ENCODE measurements at places on chromosomes 12 and 14. TPM values are rescaled to one million over a fixed set of nuclear protein-coding genes. Genes with fewer than 3 reads are reported as not detected.

OVCH1 gene
- polyA plus RNA-seq: 0.01 TPM

IL26 gene
- polyA plus RNA-seq: not detected

MFAP5 gene
- polyA plus RNA-seq: 3.5 TPM

LRP1-AS gene
- not detected for polyA plus RNA-seq

CRACR2A gene
- polyA plus RNA-seq: 0.38 TPM

MAP1LC3B2 gene
- 1.0 TPM for polyA plus RNA-seq

KRT5 gene
- 6,695 TPM for polyA plus RNA-seq

HCFC2 gene
- polyA plus RNA-seq: 6.8 TPM

MORN3 gene
- polyA plus RNA-seq: 0.13 TPM

CCDC196 gene
- polyA plus RNA-seq: not detected

All from esophagus (tissue), 2 donors.